ENCODE measurements at places on chromosomes 5 and 9. TPM values are rescaled to one million over a fixed set of nuclear protein-coding genes. Genes with fewer than 3 reads are reported as not detected.

Gene TMEM215
- 0.57 TPM for total RNA-seq

Gene GHR
- total RNA-seq, result 0.27 TPM

Gene CARD9
- total RNA-seq, result 1.3 TPM

Gene SPATA31C1
- total RNA-seq, result 1.4 TPM

Gene ZNF300
- 12.4 TPM for total RNA-seq

Measured in neural crest cell (in vitro differentiated cells).